ENCODE measurements at places on chromosomes 6 and 20.

DNA sequence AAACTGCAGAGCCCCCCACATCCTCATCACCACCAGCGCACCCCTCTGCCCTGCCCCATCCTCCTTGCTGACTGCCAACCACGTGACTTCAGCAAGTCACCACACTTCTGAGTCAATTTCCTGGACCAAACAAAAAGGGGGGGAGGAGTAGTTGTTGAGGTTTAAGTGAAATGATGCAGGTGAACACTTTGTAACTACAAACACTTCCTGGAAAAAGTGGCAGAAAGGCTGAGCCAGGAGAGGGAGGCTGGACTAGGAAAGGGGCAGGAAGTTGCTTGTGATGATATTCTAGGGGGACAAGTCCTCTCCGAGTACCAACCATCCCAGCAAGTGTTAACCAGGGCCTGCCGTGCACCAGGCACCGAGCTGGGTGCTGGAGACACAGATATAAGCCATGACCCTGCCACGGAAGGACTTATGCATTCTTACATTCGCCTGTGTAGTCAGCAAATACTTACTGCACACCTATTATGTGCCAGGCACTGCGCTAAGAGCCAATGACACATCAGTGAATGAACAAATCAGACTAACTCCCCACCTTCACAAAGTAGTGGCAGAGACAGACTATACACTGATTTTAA lies 67.3 kb downstream of the PREX1 start:
- DNase-seq, result peak; percentile 47

GRCh38 chr6:118648866-118649554 lies 2.4 kb downstream of the CEP85L start:
- no peak for DNase-seq

- DNase-seq, result no peak
Observed at GRCh38 chr20:37123441-37123840, 27.6 kb upstream of the RBL1 start.

GRCh38 chr20:833121-833449 lies 430 bp upstream of the FAM110A start:
- DNase-seq, result no peak

GRCh38 chr6:154611241-154611640 lies 100.8 kb upstream of the CNKSR3 start:
- DNase-seq, result no peak

GRCh38 chr20:58991715-58992114 lies 10.7 kb downstream of the NELFCD start:
- DNase-seq, result no peak

DNA sequence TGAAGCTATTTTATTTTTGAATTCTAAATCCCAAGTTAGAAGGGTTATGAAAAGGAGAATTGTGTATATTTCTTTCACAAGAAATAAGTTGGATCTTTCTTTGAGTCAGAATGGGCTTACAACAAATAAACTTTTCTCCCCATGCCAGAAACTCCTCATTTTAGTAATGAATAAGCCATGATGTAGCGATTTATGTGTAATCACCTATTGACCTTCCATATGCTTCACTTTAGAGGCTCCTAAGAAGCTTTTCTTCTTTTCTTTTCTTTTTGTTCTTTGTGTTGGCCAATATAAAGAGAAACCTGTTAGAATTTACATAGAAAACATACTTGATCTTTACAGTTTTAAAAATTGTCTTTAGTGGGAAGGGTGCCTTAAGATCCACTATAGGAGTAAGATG lies 370.2 kb downstream of the UTRN start:
- DNase-seq, result no peak

DNA sequence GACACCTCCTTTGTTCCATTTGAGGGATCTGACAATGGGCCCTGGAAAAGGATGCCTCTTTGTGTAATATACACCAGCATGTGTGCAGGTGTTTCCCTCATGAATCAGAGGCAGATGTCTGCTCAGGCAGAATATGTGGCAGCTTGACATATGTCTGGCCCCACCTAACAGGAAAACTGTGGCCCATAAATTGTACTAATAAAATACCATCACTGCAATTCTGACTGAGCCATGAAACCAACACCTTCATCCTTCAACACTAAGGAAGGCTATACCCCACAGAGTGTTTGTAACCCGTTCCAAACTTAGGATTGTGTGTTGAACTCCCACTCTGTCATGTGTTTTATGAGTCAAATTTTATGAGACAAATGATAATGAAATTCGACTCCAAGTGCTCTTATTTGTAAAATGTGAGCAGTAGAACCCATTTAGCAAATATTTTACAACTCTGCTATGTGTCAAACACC lies 22.7 kb downstream of the LAMA4 start:
- DNase-seq, result no peak

GRCh38 chr20:57161478-57162361 lies 104.7 kb downstream of the BMP7 start:
- no peak for DNase-seq

DNA sequence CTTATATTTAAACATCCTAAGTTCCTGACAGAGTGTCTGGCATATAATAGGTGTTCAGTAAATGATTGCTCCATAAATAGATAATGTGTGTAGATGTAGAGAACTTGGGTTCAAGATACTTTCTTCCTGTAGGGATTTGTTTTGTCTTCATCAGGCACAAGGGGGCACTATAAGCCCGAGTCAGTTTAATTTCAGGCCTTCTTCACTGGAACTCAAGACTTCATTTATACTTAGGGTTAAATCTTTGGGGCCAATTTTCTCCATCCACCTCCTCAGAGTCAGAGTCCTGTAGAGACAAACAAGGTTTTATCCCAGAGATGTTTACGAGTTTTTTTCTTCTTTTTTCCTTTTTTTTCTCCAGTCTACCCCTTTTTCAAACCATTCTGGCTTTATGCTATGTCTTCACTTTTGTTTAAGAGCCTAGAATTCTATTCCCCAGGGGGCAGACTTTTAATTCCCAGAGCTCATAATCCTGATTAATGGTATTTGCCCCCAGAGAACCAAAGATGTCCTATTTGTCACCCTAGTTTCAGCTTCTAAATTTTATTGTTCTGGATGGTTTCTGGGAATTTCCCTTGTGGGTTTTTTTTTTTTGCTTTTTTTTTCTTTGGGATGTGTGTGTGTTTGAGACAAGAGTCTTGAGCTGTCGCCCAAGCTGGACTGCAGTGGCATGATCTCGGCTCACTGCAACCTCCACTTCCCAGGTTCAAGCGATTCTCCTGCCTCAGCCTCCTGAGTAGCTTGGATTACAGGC lies 88.4 kb downstream of the HFE start:
- peak; percentile 39 for DNase-seq

Measured in cardiac muscle cell (in vitro differentiated cells and primary cell).